ENCODE measurements at places on chromosomes 6 and 20.

DNA sequence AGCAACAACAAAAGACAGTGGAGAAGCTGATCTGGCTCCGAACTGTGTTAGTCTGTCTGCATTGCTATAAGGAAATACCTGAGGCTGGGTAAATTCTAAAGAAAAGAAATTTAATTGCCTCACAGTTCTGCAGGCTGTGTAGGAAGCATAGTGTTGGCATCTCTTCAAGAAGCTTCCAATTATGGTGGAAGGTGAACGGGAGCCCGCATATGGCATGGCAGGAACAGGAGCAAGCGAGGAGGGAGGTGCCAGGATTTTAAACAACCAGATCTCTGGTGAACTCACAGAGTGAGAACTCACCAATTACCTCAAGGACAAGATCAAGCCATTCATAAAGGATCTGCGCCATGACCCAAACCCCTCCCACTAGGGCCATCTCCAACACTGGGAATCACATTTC is 293.5 kb downstream of the SMOC2 start:
- DNase-seq = no peak

GRCh38 chr6:54700158-54700557 is 146.4 kb upstream of the FAM83B start:
- DNase-seq = no peak

DNA sequence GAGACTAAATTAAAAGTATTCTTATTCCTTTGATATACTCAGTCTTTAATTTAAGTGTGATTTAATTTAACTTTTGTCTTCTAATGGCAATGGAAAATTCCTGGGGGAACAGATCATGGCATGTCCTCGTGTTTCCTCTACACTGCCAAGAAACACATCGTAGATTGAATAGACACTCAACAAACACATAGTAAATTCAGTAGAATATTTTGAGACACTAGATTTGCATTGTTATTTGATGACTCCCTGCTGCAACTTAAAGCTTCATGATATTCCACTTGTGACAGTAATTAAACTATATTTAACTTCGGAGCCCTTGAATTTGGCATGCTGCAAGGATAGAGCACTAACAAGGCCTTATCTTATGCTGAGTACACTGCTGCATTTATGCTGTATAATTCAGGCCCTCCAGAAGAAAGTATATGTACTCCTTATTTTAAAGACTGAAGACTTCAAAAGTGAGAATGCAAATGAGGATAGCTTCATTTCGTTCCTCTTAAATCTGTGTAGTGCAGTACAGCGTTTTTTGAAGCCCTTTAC is 84.3 kb downstream of the GRM1 start:
- no peak for DNase-seq

DNA sequence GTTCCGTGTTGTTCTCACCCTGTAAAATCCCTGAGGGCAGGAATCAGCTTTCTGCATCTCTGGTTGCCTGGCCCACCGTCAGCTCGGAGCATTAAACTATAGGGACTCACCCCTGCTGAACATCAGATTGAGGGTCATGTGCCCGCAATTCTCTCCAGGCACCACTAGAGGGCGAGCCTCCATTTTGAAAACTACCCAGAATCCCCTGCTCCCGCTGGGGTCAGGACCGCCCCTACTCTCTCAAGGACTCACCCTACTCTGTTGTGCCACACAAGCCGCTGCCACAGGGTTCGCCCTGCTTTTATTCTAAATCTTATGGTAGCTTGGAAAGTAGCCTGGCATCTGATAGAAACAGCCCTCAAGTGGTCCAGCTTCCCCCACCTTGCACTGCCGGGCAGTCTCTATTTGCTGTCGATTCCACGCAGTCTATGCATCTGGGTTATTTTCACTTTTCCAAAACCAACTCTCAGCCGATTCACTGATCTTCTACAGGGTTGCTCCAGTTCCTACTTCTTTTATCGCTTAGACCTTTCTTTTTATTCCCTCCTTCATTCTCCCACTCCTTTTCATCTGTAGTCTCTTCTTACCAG is 244.1 kb upstream of the QKI start:
- DNase-seq = no peak

- no peak for DNase-seq
These were observed 6.5 kb upstream of the BTN3A2 start for GRCh38 chr6:26358511-26358981.

DNA sequence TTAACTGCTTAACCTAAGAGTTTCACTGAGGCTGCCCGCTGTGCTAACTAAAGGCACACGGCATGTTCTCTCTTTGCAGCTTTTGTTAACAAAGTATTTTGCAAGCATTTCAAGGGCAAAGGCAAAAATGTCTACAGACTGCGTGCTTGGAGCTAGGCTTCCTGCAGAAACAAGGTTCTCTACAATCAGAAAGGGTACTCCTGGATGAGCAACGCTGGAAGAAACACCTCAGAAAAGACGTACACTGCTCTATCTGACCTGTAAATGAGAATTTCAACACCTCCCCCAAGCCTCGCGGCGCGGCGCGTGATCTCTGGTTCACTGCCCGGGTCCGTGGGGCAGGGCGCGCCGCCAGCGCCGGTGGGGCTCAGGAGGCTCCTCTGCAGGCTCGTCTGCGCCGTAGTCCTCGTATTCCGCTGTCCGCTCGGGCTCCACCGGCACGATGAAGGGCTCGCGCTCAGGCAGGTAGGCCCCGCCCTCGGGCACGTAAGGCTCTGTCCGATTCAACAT is 120.9 kb downstream of the COL12A1 start:
- DNase-seq = peak; percentile 43

GRCh38 chr6:34955442-34955841 is 66.4 kb downstream of the ANKS1A start:
- DNase-seq = no peak

DNA sequence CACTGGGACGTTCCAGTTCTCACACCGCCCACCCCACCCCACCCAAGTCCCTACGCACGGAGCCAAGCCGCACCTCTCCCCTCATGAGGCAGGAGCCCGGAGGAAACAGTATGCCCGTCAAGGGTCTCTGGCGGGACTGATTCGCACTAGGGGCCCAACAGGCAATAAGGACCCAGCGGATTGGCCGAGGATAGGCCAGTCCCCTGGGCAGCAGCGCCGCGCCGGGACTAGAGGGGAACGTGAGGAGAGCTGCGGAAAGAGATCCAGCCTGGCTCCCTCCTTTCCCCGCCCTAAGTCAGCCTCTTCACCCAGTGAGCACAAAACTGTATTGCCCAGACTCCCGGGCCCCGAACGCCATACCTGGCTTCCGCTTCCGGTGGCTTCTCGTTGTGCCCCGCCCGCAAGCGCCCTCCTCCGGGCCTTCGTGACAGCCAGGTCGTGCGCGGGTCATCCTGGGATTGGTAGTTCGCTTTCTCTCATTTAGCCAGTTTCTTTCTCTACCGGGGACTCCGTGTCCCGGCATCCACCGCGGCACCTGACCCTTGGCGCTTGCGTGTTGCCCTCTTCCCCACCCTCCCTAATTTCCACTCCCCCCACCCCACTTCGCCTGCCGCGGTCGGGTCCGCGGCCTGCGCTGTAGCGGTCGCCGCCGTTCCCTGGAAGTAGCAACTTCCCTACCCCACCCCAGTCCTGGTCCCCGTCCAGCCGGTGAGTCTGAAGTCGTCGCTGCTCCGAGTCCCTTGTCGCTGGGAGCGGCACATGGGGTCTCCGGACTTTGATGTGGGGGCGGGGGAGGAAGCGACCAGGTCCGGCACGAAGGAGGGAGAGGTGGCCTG is at the start of gene CSNK2B:
Gene CSNK2B, plus strand, starts transcription at position 580 of the 836 bp plus-strand sequence. CDS start 752 bp downstream, outside the sequence.
- peak; percentile 99 for DNase-seq

- peak; percentile 65 for DNase-seq
These were observed 40.5 kb downstream of the PIM1 start for GRCh38 chr6:37210313-37210968.

DNA sequence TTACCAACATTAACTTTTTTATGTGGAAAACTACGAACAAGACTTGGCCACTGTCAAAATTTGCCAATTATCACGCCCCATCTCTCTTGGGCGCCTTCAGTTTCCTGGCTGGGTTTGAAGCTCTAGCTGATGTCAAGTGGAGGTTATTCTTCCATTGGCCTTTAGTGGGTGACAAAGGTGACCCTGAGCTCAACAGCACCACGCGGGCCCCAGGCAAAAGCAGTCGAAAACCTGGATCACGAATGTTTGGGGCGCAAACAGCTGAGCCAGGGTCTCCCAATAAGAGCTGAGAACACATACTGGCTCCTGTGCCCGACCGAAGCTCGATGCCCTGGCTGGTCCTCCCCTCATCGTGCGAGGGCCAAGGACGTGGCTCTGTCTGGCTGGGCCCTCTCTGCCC is 26.8 kb downstream of the SLC17A9 start:
- no peak for DNase-seq

GRCh38 chr20:14331646-14332045 is 5.8 kb downstream of the FLRT3 start:
- no peak for DNase-seq

DNA sequence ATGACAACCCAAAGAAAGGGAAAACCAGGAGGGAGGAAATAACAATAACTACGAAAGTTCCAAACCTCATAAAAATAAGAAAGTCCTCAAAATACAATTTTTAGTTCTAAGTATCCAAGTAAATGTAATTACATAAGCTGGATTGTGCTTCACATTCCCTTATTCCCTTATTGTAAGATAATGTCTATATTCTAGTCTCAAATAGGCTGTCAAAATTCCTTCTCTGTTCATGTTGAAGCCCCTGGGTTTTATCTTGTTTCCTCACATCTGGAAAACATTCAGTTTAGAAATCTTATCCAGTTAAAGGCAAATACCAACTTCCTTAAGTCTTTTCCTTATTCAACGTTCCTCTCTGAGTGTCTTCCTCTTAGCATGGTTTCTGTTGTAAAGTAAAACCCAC is 282.3 kb downstream of the CD109 start:
- no peak for DNase-seq

DNA sequence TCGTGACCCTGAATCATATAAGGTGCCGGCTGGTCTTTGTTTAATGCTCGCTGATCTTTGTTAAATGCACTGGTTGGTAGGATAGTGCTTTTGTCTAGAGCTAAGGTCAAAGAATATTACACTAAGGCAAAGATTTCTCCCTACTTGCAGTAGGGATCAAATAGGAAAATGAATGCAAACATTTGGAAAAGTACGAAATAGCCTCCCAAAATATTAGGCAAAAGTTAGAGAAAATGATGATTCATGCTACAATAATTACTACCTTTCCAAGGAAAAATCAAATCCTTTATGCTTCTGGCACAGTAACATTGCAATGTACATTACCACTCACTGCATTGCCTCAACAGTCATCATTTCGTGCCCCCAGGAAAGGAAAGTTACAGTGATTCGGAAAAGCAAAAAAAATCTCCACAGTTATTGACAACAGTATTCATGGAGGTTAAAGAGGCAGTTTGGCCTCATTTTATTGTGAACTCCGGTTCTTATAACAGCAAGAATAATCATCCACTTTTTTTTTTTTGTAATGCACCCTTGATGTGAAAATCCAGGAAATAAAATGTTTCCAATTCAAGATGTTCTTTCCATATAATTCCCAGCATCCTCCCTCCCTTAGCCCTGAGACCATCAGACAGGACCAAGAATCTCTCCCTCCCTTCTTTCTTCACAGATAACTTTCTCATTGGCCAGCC is 61.7 kb upstream of the ZMYND8 start:
- no peak for DNase-seq

DNA sequence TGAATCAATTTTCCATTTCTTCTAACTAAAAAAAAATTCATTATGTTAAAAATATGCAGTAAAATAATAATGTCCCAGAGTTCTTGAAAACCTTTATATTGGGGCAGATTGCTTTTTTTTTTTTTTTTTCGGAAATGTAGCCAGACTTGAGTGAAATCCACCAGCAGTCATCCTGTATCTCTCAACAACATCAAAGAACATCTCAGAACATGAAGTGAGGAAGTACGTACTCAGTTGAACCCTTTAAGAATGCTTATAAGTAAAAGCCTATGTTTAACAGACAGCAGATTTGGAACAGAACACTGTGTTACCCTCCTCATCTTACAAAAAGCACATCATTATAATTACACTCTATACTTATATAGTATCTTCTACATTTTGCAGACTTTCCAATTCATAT is 51.0 kb upstream of the SUPT3H start:
- no peak for DNase-seq

GRCh38 chr20:60883496-60883895 is 368.6 kb upstream of the CDH4 start:
- DNase-seq = no peak

GRCh38 chr6:116697480-116697879 is 16.5 kb downstream of the KPNA5 start:
- DNase-seq = no peak

- DNase-seq = no peak
These were observed 18.9 kb upstream of the NXT1 start for GRCh38 chr20:23331450-23332350.

DNA sequence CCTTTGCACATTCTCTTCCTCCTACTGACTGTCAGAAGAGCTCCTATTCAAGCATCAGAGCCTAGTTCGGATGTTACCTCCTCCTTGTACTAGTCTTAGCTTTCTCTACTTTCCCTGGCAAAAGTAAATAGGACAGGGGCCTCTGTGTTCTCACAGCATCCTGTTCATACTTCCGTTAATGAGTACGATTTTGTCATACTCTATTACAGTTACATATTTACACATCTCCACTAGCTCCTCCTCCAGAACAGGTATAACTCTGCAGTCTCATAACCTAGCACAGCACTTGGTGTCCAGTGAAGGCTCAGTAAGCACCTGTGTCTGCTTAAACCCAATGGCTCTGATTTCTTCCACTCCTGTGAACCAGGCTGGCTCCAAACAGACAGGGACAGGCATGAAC is 7.0 kb downstream of the ELMO2 start:
- DNase-seq = no peak

- no peak for DNase-seq
These were observed 12.7 kb downstream of the IL22RA2 start for GRCh38 chr6:137160763-137161162.

All from left cardiac atrium (tissue), 4 donors.